AG08396 (cell line): ENCODE measurements at places on chromosomes 7 and 10.
A peak's percentile ranks its signal among the peaks of the same experiment; 100 is the strongest.

GRCh38 chr10:79390551-79391229, 43.4 kb downstream of the PPIF start:
- no peak for DNase-seq

GRCh38 chr10:24480447-24480846, 243.2 kb downstream of the ARHGAP21 start:
- DNase-seq, result no peak

DNA sequence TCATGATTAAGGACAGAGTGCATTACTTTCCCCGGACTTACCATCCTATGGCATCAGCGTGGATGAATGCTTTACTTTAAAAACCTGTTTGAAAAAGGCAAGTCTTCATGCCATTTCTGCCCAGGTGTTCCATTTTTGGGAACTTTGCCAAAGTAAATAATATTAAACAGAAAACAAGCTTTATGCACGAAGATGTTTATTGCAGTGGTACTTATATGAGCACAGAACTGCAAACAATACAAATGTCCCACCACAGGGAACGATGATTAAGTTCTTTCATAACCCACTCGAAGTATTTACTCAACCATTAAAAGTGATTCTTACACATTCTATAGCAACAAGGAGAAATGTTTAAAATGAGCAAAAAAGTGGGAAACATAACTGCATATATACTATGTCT, 109.7 kb upstream of the GDF10 start:
- DNase-seq, result no peak

GRCh38 chr7:88355011-88355410, 48.3 kb upstream of the STEAP4 start:
- no peak for DNase-seq

- DNase-seq, result no peak
These were observed 101.5 kb downstream of the SLC25A40 start for GRCh38 chr7:87774690-87775089.

- DNase-seq, result no peak
These were observed 163.0 kb upstream of the LAMB4 start for GRCh38 chr7:108293149-108293612.

- DNase-seq, result no peak
These were observed 210.0 kb downstream of the IMMP2L start for GRCh38 chr7:111352319-111352718.

DNA sequence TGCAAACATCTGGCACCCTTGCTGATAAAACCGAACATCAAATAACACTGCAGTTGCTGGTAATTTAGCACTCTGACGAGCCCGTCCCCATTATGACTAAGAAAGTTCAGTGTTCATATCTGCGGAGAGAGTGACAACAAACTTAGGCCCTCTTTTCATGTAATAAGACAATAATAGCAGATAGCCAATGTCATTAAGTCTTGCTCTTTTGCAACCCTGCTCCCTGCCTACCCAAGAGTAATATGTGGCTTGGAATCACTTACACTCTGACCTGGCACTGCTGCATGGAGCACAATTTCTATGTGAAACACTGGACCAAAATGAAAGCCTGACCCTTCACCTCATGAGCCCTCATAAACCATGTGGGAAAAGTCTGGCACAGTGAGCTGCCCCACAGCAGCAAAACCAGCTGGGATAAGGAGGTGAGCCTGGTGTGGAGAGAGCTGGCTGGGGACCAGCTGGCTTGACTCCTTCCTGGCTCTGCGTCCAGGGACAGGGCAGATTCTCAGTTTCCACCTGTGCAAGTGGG, 86.5 kb downstream of the HIPK2 start:
- no peak for DNase-seq

DNA sequence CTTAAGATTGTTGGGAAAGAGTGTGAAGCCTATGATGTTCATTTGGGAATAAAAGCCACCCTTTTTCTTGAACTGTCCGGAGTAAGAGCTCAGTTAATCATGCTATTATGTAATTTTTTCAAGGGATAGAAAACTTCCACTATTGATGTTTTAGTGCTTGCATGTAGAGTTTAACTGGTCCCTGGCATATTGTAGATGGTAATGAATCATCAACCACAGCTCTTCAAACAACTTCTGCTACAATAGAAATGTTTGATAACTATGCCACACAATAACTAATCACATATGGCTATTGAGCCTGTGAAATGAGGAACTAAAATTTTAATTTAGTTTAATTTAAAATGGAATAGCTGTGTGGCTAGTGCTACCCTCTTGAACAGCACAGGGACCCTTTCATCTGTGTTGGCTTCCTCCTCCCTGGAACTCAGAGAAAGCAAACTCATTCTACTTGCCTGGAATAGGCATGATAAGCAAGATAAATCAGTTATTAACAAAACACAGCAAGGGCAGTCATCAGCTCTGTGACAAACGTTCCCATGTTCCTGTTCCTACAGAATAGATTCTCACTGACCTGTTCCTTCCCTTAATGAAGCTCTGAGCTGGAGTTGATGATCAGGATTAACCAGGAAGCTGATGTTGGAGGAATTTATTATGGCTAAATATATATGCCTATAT, 4.9 kb upstream of the SRI start:
- DNase-seq, result peak; percentile 20

- DNase-seq, result no peak
These were observed 761.5 kb upstream of the C7orf33 start for GRCh38 chr7:147829016-147829415.

DNA sequence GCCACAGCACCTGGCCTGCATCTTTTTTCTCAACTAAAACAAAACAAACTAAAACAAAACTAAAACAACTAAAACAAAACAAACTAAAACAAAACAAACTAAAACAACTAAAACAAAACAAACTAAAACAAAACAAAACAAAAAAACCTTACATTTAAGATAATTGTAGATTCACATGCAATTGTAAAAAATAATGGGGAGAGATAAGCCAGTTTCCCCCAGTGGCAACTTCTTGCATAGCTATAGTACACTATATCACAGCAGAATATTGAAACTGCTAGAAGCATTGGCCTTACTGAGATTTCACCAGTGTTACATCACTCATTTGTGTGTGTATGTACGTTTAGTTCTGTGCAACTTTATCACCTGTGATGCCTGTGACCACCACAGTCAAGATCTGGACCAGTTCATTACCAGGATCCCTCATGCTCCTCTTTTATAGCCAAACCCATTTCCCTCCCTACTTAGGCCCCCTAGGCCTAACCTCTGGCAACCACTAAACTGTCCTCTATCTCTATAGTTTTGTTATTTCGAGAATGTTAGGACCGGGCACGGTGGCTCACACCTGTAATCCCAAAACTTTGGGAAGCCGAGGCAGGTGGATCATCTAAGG, 9.3 kb downstream of the FXYD4 start:
- no peak for DNase-seq

- no peak for DNase-seq
These were observed 58.3 kb downstream of the BICC1 start for GRCh38 chr10:58570979-58571378.

DNA sequence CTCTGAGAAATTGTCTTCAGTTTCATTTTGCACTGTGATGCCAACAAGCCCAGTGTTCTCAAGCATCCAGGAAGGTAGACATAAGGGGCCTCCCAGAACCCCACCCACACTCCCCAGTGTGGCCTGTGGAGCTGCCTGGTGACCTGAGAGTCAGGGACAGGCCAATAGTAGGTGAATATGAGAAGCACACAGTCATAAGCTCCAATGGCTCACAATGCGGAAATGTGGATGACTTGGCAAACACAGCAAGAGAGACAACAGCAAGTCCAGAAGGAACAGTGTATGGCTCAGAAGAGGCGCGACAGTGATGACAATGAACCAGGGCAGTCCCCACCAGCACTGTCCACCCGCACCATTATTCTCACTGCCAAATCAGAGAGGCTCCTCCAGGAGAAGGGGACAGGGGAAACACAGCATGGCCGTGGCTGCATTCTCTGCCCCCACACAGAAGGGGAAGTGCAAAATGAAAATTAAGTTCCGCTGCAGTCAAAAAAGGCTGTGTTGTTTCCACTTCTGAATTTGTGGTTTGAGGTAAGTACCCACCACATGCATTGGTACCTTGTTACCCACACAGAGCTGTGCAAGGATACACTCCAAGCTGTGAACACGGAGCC, 419.8 kb downstream of the GRID1 start:
- no peak for DNase-seq

DNA sequence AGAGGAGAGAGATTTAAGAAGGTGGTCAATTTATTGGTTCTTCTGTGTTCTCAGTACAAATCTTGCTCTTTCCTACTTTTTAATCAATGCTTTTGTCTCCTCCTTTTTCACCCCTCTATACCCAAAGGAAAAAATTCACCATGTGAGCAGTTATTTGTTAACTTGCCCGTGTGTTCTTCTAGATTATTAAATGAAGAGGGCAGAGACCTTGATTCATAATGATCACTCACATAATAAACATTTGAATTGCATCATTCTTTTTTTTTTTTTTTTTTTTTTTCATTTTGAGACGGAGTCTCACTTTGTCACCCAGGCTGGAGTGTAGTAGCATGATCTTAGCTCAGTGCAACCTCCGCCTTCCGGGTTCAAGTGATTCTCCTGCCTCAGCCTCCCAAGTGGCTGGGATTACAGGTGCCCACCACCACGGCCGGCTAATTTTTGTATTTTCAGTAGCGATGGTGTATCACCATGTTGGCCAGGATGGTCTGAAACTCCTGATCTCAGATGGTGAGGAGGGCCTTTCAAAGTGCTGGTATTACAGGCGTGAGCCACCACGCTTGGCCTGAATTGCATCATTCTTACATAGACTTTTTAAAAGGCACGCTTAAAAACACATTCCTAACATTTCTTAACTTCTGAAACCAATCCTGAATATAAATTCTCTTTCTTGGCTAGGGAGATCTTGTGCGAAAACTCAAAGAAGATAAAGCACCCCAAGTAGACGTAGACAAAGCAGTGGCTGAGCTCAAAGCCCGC, 3.6 kb downstream of the GARS1 start:
- no peak for DNase-seq

- no peak for DNase-seq
These were observed 458.8 kb upstream of the GHITM start for GRCh38 chr10:83680470-83680891.

DNA sequence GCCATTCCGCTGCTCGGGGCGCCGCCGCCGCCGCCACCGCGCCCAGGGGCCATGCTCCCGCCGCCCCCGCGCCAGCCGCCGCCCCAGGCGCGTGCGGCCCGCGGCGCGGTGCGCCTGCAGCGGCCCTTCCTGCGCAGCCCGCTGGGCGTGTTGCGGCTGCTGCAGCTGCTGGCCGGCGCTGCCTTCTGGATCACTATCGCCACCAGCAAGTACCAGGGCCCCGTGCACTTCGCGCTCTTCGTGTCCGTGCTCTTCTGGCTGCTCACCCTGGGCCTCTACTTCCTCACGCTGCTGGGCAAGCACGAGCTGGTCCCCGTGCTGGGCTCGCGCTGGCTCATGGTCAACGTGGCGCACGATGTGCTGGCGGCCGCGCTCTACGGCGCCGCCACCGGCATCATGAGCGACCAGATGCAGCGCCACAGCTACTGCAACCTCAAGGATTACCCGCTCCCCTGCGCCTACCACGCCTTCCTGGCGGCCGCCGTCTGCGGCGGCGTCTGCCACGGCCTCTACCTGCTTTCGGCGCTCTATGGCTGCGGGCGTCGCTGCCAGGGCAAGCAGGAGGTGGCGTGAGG, 383 bp downstream of the MARVELD1 start:
- peak; percentile 80 for DNase-seq

DNA sequence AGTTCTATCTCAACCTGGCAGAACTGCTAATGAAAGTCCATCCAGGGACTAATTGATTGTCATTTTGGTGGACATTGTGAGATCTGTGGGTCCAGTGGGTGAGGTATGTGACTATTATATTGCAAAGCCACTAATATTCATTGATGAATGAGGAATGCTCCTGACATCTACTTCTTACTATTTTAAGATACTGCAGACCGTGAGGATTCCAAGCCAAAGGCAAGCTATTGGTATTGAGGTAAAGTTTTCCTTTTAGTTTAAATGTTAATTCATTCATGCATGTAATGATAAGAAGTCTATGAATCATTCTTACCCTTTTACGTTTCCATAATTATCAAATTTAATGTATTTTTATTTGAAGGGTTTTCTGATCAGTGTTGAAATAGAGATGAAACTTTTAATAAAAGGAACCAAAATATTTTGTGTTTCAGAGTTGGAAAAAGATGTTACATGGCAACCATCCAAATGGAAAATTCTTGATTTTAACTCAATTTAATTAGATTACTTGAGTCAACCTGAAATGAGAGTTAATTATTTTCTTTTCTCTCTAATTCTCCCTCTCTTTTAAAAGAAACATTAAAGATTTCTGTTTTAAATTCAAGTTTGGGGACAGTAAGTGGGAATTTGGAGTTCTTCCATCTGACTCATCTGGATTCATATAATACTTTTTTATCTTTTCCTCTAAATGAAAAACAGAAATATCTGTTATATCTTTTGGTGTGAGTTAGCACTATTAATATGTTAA, 39.6 kb downstream of the NUP205 start:
- no peak for DNase-seq

DNA sequence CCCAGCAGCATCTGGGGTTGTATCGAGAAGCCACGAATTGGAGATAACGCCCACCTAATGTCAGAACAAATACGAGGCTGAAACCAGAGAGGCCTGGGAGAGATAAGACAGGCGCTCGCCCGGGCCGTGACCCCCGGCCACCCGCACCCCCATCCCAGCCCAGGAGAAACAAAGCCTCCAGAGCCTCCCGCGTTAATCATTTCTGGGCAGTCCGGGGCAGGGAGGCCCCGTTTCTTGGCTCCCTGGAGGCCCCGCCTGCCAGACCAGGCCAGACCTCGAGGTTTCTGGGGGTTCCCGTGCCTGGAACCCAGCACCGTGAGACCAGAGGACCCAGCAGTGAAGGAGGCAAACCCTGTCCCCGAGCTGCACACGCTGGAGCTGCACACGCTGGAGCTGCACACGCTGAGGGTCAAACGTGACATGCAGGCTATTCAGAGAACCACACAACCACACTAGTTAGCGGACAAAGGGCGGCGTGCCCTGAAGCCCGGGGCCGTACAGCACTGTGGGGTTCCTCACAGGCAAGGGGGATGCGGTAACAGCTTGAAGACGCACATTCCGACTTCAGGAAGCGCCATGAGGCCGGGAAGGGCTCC, 53.4 kb downstream of the FOXL3 start:
- no peak for DNase-seq

- DNase-seq, result no peak
These were observed 144.6 kb downstream of the NRCAM start for GRCh38 chr7:108311446-108312168.

GRCh38 chr7:139231513-139232376, 708 bp downstream of the UBN2 start:
- DNase-seq, result peak; percentile 54

DNA sequence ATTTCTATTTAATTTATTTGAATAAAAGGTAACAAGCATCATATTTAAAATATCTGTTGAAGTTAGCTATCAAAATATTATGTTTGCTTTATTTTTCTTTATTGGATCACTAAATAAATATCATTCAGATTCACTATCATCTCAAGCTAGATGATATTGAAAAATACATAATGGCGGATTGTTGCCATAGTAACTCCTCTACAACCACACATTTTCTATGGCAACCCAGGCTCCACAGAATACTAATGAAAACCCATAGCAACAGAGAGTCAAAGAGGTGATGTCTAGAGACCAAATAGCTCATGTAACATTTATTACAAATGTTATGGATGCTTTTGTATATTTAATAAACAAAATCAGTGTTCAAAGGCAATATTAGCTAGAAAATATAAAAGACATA, 148.9 kb upstream of the CDK1 start:
- no peak for DNase-seq

- no peak for DNase-seq
These were observed 573.3 kb downstream of the GALNT17 start for GRCh38 chr7:71705217-71705616.
